Stimulated activated CD8-positive, alpha-beta memory T cell treated with anti-CD3 and anti-CD28 coated beads, Interleukin-7, amount 100 ng/mL, for 4 hours (primary cell): ENCODE measurements at places on chromosomes 7 and 10.

GRCh38 chr10:123993534-123994416 is 99.6 kb downstream of the CHST15 start:
- DNase-seq: no peak

DNA sequence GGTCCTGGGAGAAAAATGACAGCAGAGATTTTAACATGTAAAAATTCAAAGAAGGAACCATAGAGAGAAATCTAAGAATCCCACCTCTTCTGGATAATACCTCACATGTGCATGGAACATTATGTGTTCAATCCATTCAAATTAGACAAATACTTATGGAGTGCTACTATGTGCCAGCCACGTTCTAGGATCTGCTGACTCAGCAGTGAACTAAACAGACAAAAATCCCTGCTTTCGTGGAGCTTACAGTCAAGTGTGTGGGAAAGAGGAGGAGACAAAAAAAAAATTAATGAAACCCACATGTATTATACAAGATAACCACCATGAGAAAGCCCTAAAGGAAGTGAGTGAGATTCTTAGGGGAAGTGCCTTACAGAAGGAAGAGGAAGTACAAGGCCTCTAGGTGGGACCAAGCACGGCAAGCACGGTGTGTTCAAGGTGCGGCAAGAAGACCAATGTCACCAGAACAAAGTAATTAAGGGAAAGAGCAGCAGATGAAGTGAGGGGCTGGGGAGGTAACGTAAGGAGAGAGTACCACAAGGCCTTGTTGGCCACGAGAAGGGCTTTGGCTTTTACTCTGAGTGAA is 71.0 kb downstream of the SLC25A13 start:
- no peak for DNase-seq

DNA sequence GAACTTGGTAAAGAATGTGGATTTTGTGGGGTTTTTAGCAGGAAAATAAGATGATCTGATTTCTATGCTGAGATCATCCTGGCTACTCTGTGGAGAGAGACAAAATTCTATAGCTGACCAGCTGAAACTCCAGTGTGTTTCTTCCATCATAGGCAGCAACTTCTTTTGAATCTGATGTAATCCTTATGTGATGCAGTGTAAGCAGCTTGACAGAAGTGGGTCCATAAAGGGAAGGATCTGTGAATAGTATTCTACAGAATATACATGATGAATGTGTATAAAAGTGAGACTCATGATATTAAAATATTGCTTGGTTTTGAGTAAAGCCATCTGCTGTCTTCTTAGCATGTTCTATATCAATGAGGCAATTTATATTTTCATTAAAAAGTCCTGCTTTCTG is 4.4 kb downstream of the MYO3A start:
- no peak for DNase-seq

GRCh38 chr10:89419548-89419947 is 5.2 kb downstream of the IFIT5 start:
- DNase-seq: no peak

- no peak for DNase-seq
Measured at GRCh38 chr10:30553626-30554439, 75.7 kb downstream of the LYZL2 start.

DNA sequence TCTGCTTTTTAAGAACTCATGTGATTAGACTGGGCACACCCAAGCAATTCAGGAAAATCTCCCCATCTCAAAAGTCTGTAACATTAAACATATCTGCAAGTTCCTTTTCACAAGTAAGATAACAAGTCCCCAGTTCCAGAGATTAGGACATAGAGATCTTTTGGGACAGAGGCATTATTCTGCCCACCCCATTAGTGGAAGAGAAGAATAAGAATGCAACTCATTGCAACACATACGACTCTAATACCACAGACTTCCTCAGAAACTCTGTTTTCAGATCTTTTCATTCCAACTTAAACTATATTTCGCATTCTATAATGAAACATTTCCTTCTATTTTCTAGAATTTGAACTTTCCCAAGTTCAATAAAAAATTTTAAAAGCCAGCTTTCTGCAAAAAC is 137.7 kb downstream of the SEMA3C start:
- no peak for DNase-seq
